Stimulated activated CD8-positive, alpha-beta memory T cell treated with anti-CD3 and anti-CD28 coated beads, Interleukin-4, amount 100 ng/mL, for 1 hour (primary cell): ENCODE measurements at places on chromosomes 7 and 10.

GRCh38 chr7:49773218-49773935 lies at the start of gene VWC2:
Gene VWC2, plus strand, starts transcription at chr7:49773638. Its CDS starts 1,798 bp downstream, at chr7:49775436.
- DNase-seq: no peak

- peak; percentile 6 for DNase-seq
Observed at GRCh38 chr10:110008518-110009339, 945 bp downstream of the ADD3 start.

GRCh38 chr7:94243066-94243711 lies 151.5 kb upstream of the COL1A2 start:
- DNase-seq: no peak

DNA sequence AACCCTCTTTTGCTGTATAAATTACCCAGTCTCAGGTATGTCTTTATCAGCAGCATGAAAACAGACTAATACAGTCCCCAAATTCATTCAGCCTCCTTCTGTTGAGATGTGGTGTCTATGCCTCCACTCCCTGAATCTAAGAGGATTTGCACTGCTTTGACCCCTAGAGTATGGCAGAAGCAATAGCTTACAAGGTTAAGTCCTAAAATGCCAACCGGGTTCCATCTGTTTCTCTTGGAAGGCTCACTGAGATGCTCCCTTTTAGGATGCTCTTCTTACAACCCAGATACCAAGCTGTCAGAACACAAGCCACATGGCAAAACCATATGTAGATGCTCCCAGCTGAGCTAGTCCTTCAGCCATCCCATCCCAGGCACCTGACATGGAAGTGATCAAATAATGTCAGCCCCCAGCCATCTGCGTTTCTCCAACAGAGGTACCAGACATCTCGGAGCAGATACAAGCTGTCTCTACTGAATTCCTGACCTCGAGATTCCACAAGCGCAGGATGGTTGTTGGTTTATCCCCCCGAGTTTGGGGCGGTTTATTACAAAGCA lies 20.2 kb downstream of the CALN1 start:
- DNase-seq: no peak

DNA sequence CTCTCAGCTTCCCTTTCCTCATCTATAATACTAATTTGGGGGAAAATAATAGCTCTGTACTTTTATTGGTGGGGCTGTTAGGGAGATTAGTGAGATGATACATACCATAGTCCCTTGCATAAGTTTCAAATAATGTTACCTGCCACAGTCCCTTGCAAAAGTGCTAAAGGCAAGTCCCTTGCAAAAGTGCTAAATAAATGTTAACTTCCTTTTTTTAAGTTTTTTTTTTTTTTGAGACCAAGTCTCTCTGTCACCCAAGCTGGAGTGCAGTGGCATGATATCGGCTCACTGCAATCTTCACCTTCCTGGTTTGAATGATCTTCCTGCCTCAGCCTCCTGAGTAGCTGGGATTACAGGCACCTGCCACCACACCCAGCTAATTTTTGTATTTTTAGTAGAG lies 43.4 kb upstream of the SRGN start:
- no peak for DNase-seq

DNA sequence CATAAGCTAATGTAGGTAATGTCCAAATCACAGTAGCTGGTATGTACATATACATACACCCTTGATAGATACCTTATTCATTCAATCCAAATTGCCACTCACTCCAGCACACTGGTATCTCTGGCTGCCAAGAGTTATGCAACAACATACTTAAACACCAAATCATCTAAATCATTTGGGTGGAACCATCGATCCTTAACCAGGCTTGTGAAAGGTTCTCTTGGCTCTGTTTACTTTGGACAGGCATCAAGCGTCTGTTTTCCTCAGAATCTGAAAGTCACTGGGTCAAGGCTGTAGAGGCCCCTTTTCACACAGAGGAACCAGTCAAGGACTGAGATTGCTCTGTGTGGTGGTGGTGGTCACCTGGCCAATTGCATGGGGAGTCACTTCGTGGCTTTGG lies 24.6 kb downstream of the JAZF1 start:
- no peak for DNase-seq

DNA sequence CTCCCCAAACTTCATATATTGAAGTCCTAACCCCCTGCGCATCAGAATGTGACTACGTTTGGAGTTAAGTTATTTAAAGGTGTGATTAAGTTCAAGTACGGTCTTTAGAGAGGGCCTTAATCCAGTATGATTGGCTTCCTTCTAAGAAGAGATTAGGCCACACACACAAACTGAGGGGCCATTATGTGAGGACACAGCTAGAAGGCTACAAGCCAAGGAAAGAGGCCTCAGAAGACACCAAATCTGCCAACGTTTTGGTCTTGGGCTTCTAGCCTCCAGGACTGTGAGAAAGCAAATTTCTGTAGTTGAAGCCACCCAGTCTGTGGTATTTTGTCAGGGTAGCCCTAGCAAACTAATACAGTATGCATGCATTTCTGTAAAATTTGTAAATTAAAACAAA lies 41.7 kb downstream of the REEP3 start:
- DNase-seq: no peak

DNA sequence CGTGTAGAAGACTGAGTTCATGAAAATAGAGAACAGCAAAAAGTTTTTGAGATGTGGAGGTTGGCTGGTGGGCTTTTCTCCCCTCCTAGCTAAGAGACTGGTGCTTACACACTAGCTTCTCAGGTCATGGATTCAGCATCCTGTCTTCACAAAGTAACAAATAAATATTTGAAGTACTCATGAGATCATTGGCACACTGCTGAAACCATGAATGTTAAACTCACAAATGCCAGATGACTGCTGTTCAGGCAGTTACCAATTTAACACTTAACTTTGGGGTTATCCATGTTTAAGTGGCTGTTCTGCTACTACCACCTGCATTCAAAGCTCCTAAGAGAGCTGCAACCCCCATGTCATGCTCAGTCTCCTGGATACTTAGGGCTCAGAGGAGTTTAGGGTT lies 119.0 kb upstream of the BET1 start:
- DNase-seq: no peak

DNA sequence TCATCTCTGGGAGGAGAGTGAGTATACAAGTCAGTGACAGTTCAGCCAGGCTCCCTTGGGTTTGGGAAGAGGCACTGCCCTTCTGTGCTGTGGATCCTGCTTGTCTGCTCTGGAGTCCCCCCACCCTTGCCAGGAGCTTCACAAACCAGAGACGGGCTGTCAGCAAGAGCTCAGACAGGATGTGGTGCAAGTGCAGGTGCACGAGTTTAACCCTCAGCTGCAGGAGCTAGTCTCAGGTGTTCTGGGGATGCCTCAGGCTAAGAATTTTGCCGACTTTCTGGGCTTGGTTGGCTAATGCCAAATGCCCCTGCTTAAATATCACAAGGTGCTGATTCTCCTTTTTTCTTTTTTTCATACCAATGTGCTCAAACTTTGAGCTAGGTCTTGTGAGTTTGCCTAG lies 22.3 kb downstream of the ZNF783 start:
- DNase-seq: no peak

- no peak for DNase-seq
Observed at GRCh38 chr7:55093674-55094073, 74.9 kb downstream of the EGFR start.

DNA sequence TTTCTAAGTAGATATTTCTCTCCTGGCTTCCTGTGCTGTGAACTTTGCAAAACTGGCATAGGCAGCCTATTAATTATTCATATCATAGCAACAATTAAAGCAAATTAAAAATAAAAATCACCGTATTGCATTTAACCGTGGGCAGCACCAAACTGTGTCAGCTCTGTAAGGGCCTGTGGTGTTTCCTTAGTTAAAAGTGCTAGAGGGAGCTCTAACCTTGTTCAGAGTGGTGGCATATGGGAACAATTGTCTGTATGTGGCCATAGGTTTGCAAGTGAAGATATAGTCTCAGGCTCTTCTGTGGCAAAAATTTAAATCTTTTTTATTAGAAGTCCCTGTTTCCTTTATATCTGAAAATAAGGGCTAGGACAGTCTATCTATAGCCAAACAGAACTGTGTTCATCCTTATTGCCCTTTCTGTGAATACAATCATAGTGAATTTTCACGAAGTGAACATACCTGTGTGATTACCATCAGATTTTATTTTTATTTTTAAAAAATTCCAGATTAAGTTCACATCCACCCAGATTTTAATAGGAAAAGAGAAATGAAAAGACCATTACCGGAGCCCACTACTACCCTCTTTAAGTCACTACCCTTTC lies 92.6 kb downstream of the POLL start:
- no peak for DNase-seq

DNA sequence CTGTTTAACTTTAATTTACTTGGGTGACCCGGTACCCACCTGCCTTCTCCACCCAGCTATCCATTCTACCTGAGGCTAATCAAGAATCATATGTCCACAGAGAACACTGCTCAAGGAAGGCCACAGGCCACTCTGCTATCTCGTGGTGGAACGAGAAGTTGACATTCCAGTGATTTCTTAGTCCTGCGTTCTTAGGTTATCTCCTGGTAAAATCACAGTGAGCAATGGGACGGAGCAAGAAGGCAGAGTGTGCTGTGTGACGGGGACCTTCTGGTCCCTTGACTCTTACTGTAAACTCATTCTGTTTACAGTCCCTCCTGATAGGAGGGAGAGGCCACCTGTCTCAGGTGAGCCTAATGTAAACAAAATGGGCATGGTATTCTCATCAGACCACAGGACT lies 256.6 kb downstream of the TNS3 start:
- DNase-seq: no peak

GRCh38 chr7:40808378-40808942 lies 673.7 kb downstream of the SUGCT start:
- DNase-seq: no peak

- DNase-seq: no peak
Observed at GRCh38 chr10:33091201-33091600, 133.2 kb upstream of the ITGB1 start.

DNA sequence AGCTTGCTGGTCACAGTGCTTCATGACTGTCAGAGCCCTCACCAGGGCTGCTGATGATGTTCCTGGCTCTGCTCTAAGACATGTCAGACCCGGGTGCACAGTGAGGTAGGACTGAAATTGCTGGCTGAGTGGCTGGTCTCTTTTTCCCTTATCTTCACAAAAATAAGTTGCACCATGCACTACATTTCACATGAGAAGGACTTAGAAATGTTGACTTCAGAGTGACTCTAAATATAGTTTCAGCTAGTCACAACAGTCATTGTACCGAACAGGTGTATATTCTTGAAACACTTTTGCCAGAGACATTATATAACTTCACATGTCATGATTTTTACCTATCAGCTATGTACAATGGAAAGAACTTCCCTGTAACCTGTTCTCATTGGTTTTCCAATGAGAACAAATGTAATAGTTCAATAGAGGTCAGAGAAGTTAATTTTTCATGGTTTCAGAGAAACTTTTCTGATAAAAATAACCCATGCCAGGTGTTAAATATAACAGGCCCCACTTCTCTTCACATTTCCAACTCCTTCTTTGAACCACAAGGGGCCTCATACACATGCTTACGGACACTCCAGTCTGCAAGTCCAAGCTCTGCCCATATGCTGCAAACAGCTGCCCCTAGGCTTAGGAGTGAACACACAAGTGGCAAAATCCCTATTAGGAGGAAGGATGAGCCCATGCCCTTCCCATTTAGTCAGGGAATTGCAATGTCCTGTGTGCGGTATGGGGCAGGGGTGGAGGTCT lies 115.6 kb downstream of the CDK6 start:
- DNase-seq: no peak

- DNase-seq: no peak
Observed at GRCh38 chr7:96241855-96242254, 80.0 kb downstream of the SLC25A13 start.

- DNase-seq: no peak
Observed at GRCh38 chr10:43794181-43794815, 145.6 kb upstream of the ZNF32 start.

GRCh38 chr7:159211540-159212182 lies 67.0 kb upstream of the VIPR2 start:
- no peak for DNase-seq

- DNase-seq: no peak
Observed at GRCh38 chr10:12050528-12050927, 7.9 kb upstream of the UPF2 start.

GRCh38 chr7:29613100-29613499 lies 49.5 kb downstream of the PRR15 start:
- no peak for DNase-seq

GRCh38 chr7:158724658-158725505 lies 20.3 kb upstream of the NCAPG2 start:
- DNase-seq: no peak

DNA sequence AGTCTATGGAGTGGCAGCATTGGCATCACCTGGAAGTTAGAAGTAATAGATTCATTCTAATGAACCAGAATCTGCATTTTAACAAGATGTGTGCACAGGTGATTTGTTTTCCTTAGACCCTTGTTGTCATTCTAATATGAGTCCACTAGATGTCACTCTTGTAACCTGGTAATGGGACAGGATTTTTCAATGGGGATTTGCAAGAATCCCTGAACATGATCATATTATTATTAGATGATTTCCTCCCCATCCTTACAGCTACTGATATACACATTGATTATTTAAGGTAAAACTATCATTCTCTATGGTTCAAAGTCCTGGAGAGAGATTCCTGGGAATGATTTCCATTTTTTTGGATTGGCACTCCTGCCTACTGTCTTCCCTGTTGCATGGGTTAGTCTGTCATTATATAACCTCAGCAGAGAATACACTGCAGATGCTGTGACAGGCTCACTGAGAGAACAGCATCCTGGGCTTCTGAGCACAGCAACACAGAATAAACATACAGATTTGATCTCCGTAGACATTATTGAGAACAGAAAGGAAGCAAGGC lies 194.9 kb downstream of the SUGCT start:
- DNase-seq: no peak

- DNase-seq: no peak
Observed at GRCh38 chr10:90218846-90219245, 517.5 kb downstream of the KIF20B start.

- no peak for DNase-seq
Observed at GRCh38 chr10:71368176-71368575, 28.5 kb upstream of the CDH23 start.

GRCh38 chr10:17504547-17505245 lies 50.3 kb upstream of the ST8SIA6 start:
- DNase-seq: no peak

DNA sequence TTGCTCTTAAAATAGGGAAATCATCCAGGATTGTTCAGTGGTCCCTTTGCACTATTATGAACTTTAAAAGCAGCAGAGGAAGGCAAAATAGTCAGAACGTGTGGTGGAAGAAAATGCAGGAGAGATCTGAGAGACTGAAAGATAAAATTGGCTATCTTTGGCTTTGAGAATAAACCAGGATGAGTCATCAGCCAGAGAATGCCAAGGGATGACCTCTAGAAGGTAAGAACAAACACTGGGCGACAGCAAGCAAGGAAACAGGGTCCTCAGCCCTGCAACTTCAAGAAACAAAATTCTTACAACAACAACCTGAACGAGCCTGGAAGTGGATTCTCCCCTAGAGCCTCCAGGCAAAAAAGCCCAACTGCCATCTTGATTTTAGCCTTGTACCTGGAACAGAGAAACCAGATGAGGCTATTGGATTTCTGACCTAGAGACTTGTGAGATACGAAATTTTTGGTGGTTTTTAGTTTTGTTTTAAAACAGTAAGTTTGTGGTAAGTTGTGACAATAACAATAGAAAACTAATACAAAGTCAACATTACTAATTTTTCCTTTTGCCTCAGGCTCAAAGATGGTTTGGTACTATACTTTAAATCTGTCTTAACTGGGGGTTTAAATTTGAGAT lies 130.2 kb upstream of the CNTNAP2 start:
- DNase-seq: no peak

GRCh38 chr10:22570733-22571430 lies 143.5 kb downstream of the PIP4K2A start:
- DNase-seq: no peak
